GM13976 (cell line): ENCODE measurements at places on chromosomes 4 and X.

DNA sequence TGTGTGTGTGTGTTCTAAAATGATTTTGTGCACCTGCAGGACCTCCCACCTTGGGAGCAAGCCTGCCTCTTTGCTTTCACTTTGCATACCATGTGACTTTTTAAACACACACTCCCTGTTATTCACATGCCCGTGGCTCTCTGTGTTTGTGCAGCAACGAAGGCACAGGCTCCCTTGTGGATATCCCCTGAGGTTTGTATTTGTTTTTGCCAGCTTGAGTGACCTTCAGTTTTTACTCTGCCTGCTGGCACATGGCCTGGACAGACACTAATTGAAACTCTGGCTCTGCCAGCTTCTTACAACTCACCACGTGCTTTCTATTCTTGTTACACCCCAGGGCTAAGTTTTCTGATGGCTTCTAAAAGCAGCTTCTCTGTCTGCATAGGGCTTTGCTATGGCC, 885.8 kb downstream of the SH3BGRL start:
- DNase-seq = no peak

GRCh38 chrX:21319323-21319722, 54.9 kb upstream of the CNKSR2 start:
- DNase-seq = no peak

DNA sequence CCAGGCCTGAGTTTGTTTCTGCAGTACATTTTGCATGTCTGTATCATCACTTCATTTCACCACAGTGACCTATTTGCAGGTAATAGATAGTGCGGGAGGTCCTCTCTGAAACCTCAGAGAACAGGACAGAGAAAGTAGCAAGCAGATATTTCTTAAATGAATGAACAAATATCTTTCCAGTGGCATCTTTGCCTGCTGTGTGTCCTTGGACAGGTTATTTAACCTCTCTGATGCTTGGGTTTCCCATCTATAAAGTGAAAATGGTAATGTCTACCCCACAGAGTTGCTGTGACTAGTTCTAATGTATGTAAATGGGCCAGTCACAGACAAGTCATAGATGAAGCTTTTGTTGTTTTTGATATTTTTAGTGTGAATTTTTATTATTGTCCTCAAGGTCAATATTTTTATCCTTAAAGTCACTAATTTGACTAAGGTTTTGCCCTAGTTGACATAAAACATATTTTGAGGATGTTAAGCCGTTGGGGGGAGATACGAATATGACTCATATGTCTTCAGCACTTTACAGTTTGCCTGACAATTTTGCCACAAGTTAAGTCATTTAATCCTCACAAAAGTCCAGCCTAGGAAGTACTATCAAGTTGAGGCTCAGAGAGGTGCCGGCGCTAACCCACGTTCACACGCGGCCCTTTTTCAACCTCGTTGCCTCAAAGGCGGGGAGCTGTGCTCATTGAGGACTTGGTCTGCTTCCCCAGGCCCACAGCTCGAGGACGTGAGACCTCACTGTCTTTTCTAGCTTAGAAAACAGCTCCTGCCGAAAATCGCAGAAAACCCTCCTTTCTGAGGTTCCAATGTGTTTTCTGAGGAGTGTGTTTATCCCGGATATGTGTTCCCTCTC, 126.7 kb upstream of the STX18 start:
- no peak for DNase-seq

GRCh38 chrX:101482296-101482695, 3.0 kb upstream of the ARMCX4 start:
- DNase-seq = no peak

GRCh38 chr4:48554606-48555005, 64.6 kb downstream of the ZAR1 start:
- DNase-seq = no peak
